ENCODE measurements at places on chromosomes 12 and 14.

DNA sequence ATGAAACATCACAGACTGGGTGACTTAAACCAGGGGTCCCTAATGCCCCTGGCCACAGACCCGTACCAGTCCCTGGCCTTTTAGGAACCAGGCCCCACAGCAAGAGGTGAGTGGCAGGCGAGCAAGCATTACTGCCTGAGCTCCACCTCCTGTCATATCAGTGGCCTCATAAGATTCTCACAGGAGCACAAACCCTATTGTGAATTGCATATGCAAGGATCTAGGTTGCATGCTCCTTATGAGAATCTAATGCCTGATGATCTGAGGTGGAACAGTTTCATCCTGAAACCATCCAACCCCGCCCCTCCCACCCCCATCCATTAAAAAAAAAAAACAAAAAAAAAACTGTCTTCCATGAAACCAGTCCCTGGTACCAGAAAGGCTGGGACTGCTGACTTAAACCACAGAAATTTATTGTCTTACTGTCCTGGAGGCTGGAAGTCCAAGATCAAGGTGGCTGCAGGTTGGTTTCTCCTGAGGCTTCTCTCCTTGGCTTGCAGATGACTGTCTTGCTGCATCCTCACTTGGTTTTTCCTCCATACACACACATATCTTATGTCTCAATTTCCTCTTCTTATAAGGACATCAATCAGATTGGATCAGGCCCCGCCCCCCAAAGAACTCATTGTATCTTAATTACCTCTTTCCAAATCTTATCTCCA is 235.9 kb downstream of the CHST11 start:
- DNase-seq = no peak

DNA sequence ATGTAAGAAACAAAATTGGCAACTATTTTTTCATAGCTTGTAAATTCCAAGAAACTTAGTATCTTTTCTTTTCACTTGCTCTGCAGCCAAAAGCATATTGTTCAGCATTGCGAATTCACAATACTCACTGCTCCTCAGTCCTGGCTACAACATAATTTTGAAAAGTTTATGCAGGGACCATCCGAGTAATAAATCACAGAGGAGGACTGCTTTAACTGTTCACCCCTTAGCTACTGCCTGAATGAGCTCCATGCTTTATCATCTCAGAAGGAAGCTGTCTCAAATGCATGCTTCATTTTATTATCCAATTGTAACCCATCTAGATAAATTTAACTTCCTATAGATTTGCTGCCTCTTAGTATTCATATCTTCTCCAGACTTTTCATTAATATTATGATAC is 827.8 kb downstream of the DIO2 start:
- DNase-seq = no peak

GRCh38 chr14:34715127-34715863 is 902 bp upstream of the CFL2 start:
- no peak for DNase-seq

GRCh38 chr14:50528000-50528399 is 4.4 kb downstream of the MAP4K5 start:
- no peak for DNase-seq

All from stimulated activated CD8-positive, alpha-beta memory T cell treated with anti-CD3 and anti-CD28 coated beads, Interleukin-7, amount 100 ng/mL, for 24 hours (primary cell).